ENCODE measurements at places on chromosomes 1 and 21. TPM values are rescaled to one million over a fixed set of nuclear protein-coding genes. Genes with fewer than 3 reads are reported as not detected.

Gene FOXO6
- 4.2 TPM for polyA plus RNA-seq

Gene CAPN8
- polyA plus RNA-seq = 18.0 TPM

Gene CACNA1S
- polyA plus RNA-seq = not detected

Gene KRTAP12-2
- polyA plus RNA-seq = not detected

- no peak for DNase-seq
These were observed 149.3 kb downstream of the TGFB2 start for GRCh38 chr1:218494449-218494852.

- DNase-seq = no peak
These were observed 37.9 kb upstream of the TENT5C start for GRCh38 chr1:117567976-117568375.

DNA sequence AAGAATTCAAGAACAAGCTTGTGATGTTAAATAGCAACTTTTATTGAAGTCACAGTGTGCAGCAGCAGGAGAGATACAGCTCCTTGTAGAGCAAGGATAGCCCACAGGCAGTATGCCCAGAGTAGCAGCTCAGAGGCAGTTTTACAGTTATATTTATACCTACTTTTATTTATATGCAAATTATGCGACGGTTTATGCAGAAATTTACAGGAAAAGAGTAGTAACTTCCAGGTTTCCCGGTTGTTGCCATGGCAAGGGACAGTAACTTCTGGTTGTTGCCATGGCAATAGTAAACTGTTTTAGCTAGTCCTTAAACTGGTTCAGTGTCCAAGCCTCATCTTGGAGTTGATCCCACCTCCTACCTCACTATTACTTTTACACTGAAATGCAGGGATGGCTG, 344.6 kb upstream of the LYPLAL1 start:
- DNase-seq = no peak

- DNase-seq = no peak
These were observed 131.9 kb upstream of the LYPLAL1 start for GRCh38 chr1:219041818-219042217.

GRCh38 chr1:19651141-19651737, 7.1 kb downstream of the NBL1 start:
- DNase-seq = peak; percentile 79

DNA sequence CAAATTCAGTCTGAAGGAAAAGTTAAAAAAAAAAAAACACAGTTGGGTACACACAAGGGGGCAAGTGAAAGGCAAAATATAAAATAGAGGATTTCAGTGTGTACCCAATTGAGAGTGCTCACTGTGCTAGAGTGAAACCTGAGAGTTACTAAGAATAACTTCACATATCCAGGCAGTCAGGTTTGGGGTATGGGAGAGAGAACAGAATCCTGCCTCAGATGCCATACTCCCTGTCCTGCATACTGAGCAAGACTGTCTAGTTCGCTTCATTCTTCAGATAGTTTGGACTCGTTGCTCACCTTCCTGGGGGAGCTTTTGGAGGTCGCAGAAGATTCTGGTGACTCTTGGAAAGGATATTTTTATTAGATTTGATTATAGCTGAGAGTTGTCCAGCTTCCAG, 20.4 kb downstream of the CEP85 start:
- no peak for DNase-seq

DNA sequence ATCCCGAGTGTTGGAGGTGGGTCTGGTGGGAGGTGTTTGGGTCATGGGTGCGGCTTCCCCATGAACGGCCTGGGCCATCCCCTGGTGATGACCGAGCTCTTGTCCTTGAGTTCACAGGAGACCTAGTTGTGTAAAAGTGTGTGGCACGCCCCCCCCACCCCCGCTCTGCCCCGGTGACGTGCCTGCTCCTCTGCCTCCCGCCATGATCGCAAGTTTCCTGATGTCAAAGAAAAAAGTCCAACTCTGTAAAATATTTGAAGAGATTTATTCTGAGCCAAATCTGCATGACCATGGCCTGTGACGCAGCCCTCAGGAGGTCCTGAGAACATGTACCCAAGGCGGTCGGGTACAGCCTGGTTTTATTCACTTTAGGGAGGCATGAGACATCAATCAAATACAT, 125.1 kb upstream of the COL6A1 start:
- DNase-seq = no peak

- DNase-seq = peak; percentile 10
These were observed 14.0 kb upstream of the LIN9 start for GRCh38 chr1:226322986-226323385.

DNA sequence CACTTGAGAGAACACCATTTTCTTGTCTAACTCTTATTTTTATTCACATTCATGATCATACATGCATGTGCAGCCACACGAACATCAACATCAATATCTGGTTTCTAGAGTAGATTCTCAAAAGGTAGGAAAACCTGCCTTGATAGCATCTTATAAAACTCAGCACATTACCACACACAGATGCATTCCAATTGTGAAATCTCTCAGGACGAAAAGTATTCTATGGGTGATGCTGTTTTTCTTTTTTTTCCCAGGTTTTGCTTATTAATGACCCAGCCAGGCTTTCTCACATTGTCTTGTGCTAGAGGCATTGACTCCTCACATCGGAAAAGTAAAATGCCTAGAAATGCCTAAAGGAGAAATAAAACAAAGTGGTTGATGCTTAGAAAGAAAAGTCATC, 562.8 kb downstream of the KIF26B start:
- DNase-seq = no peak

- DNase-seq = peak; percentile 24
These were observed 79.3 kb upstream of the LYST start for GRCh38 chr1:235945775-235946570.

- DNase-seq = no peak
These were observed 183.9 kb upstream of the ESRRG start for GRCh38 chr1:216907100-216907499.

- DNase-seq = no peak
These were observed 20.9 kb upstream of the RHBDL2 start for GRCh38 chr1:38962560-38962959.

GRCh38 chr1:173276922-173277800, 70.0 kb upstream of the TNFSF4 start:
- no peak for DNase-seq

Data from hepatocyte (in vitro differentiated cells).